ENCODE measurements at places on chromosomes 7 and 10.

- no peak for DNase-seq
Observed at GRCh38 chr7:7641129-7641663, 644 bp downstream of the UMAD1 start.

- DNase-seq = no peak
Observed at GRCh38 chr7:41755096-41755495, 52.2 kb upstream of the INHBA start.

DNA sequence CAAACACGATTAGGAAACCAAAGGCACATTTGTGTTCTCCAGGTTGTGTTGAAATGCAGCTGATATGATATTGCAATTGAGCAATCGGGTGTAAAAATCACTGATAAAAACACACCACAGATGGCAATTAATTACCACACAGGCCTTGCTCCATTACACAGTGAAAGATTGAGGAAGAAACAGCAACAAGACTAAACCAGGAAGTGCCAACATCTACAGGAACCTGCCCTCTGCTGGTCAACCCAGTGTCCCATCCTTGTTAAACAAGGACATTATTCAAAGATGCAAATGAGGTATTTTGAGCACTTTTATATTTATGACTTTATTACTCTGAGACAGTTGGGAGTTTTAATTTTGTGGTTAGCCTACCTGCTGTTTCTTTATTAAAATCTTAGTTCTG lies 765.6 kb upstream of the GHITM start:
- no peak for DNase-seq

DNA sequence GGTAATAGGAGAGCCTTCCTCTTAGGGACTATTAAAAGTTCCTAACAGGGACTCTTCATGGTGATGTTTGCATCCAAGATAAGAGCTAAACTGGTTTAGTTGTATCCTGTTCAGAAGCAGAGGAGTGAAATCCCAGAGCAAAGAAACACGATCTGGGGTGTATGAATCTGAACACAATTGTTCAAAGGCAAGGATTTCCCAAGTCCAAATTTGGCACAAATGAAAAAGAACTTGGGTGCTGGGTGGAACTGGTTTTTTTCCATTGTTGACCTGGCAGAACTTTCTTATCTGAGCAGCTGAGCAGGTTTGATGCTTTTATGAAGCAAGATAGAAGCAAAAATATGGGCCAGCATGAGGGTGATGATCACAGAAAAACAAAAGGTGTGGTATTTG lies 6.0 kb downstream of the AGFG2 start:
- DNase-seq = no peak

All from AG09319 (cell line).